ENCODE measurements at places on chromosomes 7 and 10.

DNA sequence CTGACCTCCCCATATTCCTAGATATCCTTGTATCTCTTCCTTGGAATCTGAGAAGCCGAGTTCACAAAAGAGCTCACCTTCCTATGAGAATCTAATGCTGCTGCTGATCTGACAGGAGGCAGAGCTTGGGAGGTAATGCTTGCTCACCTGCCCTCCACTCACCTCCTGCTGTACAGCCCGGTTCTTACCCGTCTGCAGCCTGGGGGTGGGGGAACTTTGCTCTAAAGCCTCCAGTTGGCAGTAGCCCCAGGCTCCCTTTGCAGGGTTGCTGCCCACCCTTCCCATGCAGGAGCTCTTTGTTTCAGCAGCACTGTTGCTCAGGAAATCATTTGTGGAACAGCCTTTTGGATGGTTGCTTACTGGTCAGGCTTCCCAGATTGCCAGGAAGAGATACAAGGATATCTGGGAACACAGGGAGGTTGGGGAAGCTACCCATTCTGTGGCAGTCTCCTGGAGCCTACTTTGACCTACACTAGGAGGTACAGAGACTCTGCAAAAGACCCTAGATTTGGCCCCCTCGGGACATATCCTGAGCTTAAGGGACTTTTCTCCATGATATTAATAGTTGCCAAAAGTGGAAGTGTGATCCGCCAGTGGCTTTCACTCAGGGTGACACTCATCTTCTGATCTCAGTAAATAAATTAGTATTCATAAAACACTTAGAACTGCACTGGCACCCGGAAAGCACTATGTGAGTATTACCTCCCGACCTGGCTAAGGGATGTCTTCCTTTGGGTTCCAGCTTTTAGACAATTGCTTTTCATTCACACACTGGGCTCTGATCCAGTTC, 363.7 kb upstream of the PODXL start:
- DNase-seq: no peak

GRCh38 chr10:70672165-70673042, at the start of gene ADAMTS14:
Gene ADAMTS14 (plus strand): TSS chr10:70672506. CDS start chr10:70672803, 297 bp downstream.
- no peak for DNase-seq

DNA sequence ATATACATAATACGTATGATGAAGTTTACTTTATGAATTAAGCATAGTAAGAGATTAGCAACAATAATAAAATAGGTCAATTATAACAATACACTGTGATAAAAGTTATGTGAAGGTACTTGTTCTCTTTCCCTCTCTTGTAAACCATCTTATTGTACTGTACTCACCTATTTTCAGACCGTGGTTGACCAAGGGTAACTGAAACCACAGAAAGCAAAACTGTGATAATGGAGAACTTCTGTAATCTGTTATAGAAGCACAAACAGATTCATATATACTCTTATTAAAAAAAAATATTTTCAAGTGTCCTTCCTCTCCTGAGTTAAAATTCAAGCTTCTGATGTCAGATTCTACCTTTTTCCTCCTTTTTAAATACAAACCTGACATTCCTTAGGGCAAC, 1247.8 kb upstream of the SORCS1 start:
- DNase-seq: no peak

GRCh38 chr10:16894821-16895220, 77.6 kb upstream of the RSU1 start:
- no peak for DNase-seq

- no peak for DNase-seq
These were observed 83.9 kb downstream of the CHN2 start for GRCh38 chr7:29278337-29279069.

DNA sequence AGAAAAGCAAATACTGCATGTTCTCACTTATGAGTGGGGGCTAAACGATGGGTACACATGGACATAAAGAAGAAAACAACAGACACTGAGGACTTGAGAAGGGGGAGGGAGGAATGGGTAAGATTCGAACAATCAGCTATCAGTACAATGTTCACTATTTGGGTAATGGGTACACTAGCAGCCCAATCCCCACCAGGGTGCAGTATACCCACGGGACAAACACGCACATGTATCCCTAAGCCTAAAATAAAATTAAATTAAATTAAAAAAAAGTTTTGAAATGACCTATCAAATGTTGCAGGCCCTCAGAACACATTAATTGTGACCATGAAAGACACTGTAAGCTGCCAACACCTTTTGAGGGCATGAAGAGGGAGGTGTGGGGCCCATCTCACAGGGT, 316.0 kb downstream of the WDR37 start:
- no peak for DNase-seq

GRCh38 chr7:102193806-102194205, 92.9 kb upstream of the SH2B2 start:
- DNase-seq: no peak

GRCh38 chr10:101843032-101844021, at the start of gene KCNIP2:
Gene KCNIP2 (minus strand): TSS chr10:101843800. CDS start chr10:101843568, 232 bp downstream.
- no peak for DNase-seq

DNA sequence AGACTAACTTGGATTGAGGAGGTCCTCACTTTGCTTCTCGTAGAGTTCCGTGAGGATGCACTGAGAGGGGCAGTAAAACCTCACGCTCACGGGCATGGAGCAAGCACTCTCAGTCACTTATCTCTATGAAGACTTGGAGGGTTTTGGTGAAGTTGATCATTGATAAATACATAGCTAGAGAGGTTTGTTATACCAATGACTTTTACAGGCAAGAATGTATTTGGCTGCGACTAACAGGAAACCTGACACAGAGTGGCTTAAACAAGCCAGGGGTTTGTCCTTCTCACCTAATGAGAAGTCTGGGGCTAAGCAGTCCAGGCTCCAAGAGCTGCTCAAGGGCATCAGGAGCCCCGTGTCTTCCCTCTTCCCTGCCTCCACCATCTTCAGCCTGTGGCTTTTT, 6.1 kb downstream of the BICC1 start:
- DNase-seq: no peak

DNA sequence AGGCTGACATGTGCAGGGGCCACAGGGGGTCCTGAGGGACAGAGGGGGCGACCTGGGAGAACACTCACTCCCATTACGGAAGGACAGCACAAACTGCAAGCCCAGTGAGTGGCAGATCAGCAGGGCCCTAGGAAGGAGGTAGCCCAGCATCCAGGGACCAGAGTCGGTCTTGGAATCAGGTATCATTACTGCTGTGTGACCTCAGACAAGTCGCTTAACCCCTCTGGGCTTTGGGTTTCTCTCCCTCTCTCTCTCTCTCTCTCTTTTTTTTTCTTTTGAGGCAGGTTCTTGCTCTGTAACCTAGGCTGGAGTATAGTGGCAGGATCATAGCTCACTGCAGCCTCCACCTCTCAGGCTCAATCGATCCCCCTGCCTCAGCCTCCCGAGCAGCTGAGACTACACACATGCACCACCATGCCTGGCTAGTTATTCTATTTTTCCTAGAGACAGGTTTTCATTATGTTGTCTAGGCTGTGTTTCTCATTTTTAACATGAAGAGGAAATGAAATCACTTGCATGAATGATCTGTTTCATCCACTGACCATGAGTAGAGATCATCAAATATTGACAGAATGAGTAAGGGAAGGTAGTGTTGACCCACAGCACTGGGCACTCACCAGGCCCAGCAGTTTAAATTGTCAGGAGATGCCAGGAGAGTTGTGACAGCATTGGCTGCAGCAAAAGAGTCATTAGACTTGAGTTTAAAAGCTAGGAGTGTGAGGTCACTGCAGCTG, 49.4 kb downstream of the BUB3 start:
- DNase-seq: no peak

DNA sequence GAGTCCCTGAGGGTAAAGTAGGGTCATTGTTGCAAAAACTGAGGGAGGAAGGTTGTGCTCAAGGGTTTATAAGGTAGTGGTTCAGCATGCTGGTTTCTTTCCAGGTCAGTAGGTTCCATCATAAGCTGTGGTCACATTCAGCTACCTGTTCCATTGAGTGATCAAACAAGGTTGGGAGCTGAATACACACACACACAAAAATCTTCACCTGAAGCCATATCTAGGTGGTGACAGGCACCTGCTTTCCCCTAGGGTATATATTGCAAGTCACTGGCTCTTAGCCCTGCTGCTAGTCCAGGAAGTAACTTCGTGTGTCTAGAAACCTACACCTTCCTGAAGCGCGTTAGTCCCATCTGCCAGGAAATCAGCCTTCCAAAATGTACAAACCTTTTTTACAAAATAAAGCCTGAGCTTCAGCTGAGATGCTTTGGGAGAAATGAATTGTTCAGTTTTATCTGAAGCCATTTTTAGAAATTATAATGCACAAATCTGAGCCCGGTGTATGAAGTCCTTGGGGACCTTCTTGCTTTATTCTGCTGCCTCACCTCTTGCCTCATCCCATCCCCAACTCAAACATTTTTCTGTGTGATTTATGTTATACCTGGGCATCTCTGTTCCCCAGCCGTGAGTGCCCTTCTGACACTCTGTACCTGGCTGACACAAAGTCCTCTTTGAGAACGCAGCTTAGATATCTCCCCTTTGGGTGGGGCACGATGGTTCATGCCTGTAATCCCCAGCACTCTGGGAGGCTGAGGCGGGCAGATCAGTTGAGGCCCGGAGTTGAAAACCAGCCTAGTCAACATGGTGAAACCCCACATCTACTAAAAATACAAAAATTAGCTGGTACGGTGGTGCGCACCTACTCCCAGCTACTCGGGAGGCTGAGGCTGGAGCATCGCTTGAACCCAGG, 10.6 kb upstream of the LAMTOR4 start:
- DNase-seq: no peak

- DNase-seq: no peak
These were observed 30.0 kb downstream of the MCM10 start for GRCh38 chr10:13191362-13191761.

DNA sequence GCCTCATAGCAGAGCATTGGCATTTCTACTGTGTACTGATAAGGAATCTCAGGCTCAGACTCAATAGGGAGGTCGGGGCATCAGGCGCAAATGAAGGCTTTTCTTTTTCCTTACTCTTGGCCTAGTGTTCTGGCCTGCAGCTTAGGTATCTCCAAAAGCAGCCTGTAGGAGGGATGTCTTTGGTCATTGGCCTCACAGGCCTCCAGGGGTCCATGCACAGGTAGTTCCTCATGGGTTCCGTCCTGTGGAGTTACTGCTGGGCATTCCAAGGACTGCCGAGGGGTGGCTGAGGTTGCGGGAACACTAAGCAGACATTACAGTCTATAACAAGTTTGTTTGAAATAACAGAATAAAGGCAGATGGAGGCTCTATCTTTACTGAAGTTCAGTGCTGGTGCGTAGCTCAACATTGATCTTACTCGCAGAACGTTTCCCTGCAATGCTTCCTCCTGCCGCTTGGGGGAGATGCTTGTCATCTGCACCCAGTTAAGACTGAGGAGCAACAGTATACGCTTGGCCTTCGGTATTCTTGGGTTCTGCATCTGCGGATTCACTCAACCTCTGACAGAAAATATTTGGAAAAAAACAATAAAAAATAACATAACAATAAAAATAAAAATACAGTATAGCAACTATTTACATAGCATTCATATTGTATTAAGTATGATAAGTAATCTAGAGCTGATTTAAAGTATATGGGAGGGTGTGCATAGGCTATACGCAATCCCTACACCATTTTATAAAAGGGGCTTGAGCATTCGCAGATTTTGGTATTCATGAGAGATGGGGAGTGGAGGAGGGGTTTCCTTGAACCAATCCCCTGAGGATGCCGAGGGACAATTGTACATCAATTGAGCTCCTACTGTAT, 58.9 kb downstream of the SH2D4B start:
- no peak for DNase-seq

- no peak for DNase-seq
These were observed 2.0 kb downstream of the UTF1 start for GRCh38 chr10:133231946-133232574.

- DNase-seq: no peak
These were observed 812.8 kb downstream of the LRMDA start for GRCh38 chr10:76244061-76244686.

GRCh38 chr7:50472427-50472826, 22.3 kb upstream of the FIGNL1 start:
- DNase-seq: no peak

GRCh38 chr10:14648946-14649345, 125.8 kb downstream of the FAM107B start:
- no peak for DNase-seq

GRCh38 chr10:102421757-102422512, 1.3 kb downstream of the FBXL15 start:
- no peak for DNase-seq

GRCh38 chr7:114083166-114084001, 164.6 kb upstream of the PPP1R3A start:
- no peak for DNase-seq

DNA sequence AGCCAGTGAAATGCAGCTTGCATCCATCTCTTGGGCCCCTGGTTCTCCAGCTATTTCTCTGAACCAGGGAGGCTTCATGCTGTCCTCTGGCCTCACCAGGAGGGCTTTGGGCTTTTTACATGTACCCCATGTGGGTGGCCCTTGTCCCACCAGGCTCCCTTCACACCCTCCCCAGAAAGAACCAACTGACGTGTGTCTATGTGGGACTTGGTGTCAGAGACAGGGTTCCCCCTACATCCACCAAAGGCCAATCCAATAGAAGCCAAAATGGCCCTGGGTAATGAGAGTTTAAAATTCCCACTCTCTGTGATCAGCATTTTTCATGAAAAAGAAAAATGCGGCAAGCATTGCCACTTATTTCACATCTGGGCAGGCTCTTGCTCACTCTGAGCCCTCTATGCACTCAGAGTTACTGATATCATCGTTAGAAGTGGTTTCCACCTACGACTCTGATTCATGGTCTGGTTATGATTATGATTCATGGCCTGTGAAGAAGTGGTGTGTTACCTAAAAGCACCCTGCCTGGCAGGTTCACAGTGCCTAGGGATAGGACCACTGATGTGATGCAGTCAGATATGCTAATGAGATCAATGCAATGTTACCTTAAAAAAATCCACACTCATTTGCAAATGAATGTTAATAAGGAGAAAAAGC, 133.5 kb downstream of the BUB3 start:
- DNase-seq: no peak

DNA sequence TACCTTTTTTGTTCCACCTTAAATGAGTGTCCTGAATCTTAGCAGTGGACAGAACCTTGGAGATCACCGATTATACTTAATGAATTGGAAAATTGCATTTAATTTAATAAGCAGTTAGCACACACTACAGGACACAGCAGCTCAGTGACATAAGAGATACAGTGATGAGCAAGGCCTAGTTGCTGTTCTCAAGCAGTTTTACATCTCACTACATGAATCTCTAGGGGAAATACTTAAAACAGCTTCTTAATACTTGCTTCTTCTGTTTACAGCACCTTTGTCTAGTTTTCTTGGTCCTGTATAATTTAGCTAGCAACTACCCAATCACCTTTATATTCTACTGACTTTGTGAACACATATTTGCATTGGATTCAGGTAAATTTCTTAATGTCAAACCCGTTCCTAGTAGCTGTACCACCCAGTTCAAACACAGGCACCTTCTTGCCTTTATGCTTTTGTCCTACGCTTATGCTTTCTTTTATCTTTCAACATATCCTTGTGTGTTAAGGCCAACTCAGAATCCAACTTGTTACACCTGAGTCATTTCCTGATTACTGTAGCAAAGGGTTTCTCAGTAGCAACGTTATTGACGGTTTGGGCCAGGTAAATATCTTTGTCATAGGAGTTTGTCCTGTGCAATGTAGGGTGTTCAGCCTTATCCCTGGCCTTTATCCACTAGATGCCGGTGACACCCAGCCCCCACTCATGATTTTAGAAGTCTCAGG, 1.8 kb downstream of the STAM start:
- DNase-seq: no peak
